Large intestine (tissue), 12 donors: ENCODE measurements at places on chromosomes 16 and 17. TPM values are rescaled to one million over a fixed set of nuclear protein-coding genes. Genes with fewer than 3 reads are reported as not detected.

C17orf113 gene
- 2.4 TPM for polyA plus RNA-seq

CACNG1 gene
- polyA plus RNA-seq, result 0.25 TPM

- no peak for DNase-seq
These were observed 50.8 kb downstream of the AKAP1 start for GRCh38 chr17:57135789-57136291.

- DNase-seq, result no peak
These were observed 23.0 kb downstream of the SLC35G3 start for GRCh38 chr17:35170968-35171771.

GRCh38 chr17:21278450-21279197, 5.9 kb upstream of the MAP2K3 start:
- peak; percentile 87 for DNase-seq

DNA sequence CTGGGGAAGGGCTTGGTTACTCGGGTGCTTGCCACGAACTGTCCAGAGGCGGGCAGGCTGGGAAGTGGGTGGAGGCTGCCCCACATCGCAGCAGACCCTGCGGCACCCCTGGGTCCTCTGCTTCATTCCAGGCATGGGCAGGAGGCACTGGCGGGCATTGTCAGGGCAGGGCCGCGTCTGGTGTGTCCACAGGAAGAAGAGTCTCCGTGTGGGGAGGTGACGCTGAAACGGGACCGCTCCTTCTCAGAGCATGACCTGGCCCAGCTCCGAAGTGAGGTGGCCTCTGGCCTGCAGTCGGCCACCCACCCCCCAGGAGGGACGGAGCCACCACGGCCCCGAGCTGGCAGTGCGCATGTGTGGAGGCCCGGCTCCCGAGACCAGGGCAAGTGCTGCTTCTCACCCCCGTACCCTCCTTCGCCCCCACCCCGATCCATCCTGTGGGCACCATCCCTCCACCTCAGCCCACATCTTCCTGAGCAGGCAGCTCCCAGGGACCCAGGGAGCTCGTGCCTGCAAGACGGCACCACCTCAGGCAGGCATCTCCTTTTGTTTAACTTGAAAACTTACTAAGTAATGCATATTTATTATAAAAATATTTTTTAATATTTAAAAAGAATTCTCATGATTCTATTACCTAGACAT, 14.3 kb upstream of the TCF25 start:
- DNase-seq, result no peak

- no peak for DNase-seq
These were observed 902 bp downstream of the KAT2A start for GRCh38 chr17:42120161-42120769.

DNA sequence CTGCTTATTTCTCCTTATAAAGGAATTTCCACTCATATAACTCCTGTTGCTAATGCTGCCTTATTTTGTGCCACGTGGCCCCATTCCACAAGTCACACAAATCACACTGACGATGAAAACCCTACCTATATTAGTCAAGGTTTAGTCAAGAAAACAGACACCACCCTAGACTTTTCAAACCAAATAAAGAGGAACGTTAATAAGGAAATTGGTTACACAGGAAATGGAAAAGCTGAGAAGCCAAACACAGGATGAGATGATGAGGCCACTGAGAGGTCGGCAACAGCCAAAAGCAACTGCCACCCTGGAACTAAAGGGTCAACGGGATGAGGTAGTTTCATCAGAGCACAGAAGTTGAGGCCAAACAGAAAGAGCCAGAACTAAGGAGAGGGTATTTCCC, 47.3 kb upstream of the ALOX12 start:
- DNase-seq, result no peak
